ENCODE measurements at places on chromosomes 1 and 21.

- no peak for DNase-seq
Measured at GRCh38 chr21:41119901-41120300, 48.1 kb upstream of the BACE2 start.

- no peak for DNase-seq
Measured at GRCh38 chr21:38625000-38625399, 126.7 kb upstream of the ERG start.

DNA sequence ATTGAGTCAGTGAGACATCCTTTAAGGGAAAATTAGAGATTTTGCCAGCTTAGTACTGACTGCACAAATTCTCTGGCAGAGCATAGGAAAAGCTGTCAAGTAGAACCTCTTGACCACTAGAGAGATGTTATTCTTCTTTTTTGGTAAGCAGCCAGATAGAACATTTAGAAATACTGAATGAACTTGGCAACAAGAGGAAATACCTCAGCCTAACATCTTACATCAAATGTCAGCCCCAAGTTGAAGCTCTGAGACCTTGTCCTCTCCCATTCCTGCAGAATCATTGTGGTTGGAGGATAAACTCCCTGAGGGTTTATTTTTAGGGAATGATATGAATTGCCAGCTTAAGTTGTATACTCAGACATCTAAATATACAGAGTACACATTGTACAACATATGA lies 53.5 kb downstream of the MIGA1 start:
- DNase-seq = peak; percentile 99

GRCh38 chr21:38769191-38769780 lies 36.4 kb upstream of the ETS2 start:
- DNase-seq = peak; percentile 91

GRCh38 chr1:180911640-180912191 lies 981 bp upstream of the KIAA1614 start:
- peak; percentile 56 for DNase-seq

GRCh38 chr1:170168265-170168664 lies 22.5 kb downstream of the NTMT2 start:
- peak; percentile 72 for DNase-seq

DNA sequence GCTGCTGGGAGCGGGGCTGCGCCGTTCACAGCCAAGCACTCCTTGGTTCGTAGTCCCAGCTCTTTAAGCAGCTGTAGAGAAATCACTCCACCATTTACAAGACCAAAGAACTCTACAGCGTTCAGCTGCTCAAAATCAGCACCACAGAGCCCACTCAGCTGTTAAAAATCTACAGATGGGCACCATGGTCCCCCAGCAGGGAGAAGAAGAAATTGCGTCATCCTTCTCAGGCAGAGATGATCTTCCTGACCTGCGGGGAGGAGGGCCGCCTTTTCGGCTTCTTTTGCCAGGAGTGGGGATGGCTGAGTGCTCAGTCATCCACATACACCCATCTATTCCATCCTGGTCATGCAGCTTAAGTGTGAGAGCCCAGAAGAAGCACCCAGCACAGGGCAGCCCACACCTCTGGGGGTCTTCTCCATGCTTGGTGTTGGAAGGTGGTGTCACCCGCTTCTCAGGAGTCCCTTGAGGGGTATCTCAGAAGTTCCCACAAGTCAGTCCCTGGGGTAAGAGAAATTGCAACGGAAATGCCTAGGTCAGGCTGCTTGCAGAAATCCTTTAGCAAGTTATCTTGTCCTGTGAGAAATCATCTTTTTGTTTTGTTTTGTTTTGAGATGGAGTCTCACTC lies 163.8 kb downstream of the NPHP4 start:
- DNase-seq = no peak

- DNase-seq = peak; percentile 90
Measured at GRCh38 chr1:20426923-20427322, 59.1 kb downstream of the CAMK2N1 start.
